Cerebellar nuclear complex (tissue), 1 donor: ENCODE measurements at places on chromosomes 11 and 22.

- no peak for DNase-seq
Measured at GRCh38 chr11:131998020-131998419, 627.6 kb downstream of the NTM start.

DNA sequence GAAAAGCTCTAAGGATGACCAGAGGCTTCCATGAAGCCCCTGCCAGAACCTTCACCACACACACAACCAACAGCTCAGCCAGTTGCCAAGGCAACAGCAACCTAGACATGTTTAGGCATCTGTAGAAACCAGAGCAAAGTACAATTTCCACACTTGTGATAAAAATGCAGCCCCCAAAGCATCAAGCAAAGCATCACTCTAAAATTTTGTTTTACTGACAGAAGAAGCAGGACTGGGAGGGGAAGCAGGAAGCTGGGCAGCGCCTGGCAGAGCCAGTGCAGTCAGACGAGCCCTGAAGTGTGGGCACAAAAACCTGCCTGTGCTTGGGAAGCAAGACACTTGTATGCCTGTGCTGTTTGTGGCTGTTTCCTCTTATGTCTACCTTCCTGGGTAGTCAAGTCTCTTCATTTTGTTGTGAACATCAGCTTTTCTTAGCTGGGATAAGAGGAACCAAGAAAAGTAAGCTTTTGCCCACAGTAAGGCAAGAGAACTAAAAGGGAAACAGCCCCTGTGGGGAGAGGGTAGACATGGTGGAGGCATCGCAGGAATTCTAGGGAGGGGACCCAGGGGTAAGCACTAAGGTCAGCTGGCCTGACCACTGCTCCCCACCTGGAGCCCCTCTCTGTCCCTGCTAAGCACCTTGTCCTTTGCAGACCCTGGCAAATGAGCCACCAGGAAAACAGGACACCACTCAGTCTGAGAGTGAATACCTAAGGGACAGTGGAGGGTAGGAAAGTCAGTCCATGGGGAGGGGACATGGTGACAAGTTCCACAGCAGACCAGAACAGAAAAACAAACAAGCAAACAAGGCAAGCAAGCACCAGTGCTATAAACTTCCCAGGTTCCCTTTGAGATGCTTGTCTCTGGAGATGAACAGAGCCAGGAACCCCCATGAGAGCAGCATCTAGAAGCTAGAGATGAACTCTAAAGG lies 13.4 kb downstream of the PACSIN2 start:
- DNase-seq = no peak

- no peak for DNase-seq
Measured at GRCh38 chr11:91163619-91164451, 941.0 kb upstream of the CHORDC1 start.

DNA sequence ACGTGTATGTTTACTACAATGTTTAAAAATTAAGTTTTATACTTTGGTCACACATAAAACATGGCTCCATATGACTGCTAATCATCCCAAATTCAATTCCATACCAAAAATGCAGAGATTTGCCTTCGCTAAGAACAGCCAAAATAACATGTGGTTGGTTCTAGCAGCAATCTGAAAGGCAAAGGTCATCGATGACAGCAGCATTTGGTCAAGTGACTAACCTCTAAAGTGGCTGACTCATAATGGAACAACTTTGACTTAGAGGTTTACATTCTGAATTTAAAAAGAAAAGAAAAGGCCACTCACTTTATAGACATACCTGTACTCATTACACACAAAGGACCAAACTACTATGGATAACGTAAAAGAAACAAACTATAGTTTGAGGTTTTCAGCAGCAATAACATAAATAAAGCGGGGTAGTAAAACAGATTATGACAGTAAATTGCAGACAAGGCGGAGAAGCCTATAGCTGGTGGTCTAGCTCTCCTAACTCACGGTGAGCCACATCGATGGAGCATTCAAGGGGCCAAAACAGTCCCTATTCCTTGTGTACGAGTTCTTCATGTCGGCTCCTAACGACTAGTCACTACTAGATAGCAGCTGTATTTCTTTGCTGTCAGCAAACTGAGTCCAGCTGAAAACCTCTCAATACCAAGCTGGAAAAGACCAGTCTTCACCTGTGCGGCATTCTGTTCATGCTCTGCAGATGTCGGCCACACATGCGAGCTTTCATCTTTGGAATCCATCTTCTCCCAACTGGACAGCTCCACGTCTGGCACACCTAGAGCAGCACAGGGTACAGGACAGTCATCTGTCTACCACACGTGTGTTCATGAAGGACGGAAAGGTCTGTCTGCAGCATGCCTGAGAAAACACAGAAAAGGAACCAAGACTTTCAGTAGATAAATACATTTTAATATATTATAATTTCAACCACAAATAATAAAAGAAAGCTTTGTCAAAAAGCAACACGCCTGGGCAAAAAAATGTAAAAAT lies 42.1 kb downstream of the PRDM10 start:
- no peak for DNase-seq

DNA sequence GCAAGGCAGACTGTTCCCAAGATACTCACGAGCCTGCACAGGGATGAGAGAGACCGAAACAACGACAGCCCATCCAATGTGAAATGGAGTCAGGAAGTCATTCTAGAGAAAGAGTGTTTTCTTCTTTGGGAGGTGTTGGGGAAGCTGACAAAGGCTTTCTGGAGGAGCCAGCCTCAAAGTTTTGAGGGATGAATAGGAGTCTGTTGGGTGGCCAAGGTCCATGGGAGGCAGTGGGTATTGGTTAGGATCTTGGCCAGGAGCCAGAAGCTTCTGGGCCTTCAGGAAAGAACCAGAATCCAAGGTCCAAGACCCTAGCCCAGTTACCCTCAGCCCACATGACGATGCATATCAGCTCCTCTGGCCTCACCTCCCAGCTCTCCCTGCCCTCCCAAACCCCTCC lies 59.9 kb upstream of the SHISAL1 start:
- no peak for DNase-seq
